ENCODE measurements at places on chromosomes 6 and 20.

DNA sequence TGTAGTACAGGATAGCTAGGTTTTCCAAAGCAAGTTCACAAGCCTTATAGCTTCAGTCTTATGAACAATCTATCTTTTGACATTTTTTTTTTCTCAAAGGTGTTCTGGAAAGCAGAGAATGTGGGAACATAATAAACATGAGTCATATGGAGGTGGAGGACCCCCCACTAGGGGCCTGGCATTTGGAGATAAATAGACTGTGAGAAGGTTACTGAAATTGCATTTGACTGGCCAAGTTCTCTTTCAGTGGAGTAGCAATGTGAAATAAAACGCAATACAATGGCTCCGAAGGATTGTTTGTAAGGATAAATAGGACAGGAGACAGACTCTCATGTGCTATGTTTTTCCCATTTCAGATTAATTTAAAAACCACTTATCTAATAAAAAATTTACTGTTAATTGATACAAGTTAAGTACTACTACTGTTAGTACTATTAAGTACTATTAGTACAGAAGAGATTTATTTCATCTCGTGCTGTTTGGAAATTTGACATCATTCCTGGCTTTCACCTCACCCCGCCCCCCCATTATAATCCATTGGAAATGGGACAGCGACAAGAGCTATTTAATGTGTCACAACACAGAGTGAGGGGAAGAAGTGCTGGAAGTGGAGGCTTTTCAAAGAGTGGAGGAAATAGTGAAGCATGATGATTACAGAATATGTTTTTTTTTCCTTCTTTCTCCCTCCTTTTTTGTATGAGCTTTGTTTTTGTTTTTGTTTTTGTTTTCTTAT is 122.6 kb upstream of the ID4 start:
- no peak for DNase-seq

DNA sequence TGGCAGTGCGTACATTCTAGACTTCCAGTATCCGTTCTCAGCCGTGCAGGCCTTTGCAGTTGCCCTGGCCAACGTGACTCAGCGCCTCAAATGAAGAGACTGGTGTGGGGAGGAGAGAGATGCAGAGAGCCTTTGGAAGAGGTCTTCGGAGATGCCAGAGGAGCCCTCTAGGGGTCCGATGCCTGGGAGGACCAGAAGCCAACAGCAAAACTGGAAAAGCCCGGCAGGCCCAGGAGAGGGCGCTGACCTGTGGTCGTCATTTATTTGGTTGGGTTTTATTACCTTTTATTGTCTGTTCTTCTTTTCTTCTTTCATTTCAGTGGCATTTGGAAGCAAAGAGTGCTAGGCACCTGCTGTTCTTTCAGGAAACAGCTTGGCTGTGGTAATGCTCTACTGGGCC is 53.3 kb upstream of the TMEM181 start:
- DNase-seq = no peak

DNA sequence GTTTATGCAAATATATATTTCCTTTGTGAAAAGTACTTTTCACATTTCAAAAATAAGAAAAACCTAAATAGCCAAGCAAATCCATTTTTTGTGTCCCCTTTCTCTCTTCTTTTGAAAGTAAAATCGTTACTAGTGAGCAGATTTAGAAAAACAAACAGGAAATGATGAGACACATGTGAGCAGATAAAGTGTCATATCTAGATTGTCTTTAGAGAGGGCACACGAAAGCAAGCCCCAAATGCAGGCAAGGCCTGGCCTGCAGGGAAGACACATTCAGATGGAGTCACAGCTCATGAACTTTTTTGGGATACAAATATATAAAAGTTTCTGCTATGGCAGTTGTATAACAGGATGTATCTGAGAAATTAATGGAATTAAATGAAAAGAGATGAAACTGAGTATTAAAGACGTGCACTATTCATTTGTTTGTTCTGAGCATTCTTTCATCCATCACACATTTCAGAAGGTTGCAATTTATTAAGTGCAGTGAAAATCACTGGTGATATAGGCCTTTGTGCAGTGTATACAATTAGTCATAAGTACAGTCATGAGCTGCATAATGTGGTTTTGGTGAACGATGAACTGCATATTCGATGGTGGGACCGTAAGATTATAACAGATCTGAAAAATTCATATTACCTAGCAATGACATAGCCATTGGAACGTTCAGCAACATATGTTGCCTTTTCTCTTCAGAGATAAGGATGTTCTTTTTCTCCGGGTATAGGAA is 101.4 kb downstream of the PACRG start:
- no peak for DNase-seq

DNA sequence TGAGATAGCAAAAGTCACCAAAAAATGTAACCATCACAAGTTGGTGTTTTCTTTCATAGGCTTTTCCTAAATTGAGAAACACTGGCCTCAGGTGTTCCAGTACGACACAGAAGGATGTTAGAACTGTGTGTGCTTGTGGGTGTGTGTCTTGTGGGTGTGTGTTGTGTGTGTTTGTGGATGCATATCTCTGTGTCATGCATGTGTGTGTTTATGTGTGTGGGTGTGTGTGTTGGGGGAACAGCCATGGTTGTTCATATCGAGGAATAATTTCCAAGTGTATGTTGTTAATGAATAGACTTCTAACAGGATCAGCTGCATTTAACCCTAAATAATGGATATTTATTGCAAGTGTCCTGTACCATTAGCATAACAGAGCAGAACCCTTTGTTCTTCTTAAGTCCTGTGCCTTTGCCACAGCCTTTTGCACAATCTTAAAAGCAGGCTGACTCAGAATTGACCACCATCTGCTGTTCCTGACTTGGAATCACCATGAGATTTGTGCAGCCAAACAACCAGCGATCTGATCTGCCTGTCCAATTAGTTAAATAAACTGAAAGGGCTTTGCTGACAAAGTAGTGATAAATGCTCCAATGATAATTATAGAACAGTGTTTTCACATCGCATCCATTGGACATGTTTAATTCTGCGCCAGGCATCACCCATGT is 7.6 kb downstream of the CD93 start:
- DNase-seq = no peak

DNA sequence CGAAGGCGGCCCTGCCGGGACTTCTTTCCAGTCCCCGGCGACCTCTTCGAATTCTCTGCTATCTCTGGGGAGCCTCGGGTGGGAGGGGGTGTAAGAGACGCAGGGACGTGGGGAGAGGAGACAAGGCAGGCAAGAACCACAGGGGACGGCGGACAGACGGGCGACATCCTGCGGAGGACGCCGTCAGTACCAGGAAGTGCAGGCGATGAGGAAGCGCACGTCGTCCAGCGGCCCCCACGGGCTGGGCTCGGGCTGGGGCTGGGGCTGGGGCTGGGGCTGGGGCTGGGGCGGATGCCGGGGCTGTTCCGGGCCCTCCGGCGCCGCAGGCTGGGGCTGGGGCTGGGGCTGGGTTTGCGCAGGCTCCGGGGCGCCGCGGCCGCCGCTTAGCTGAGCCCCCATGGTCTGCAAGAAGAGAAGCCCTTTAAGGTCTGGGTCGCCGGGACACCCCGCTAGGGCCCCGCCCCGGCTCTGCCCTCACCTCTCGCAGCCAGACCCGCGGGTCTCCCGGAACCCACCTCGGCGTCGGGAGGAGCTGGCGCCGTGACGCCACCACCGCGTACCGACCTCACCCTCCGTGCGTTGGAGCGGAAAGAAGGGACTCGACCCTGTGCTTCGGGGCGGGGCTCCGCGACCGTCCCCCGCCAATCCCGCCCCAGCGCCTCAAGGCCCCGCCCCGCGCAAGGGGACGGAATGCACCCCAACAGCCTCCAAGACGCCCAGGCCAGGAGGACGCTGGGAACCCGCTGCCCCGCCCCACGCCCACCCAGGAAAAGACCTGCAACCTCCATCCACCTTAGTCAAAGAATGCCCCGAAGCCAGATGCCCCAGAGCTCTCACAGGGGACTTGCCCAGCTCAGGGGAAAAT is at the start of gene MMP24OS:
TSS of gene MMP24OS (minus strand) at position 592 of the 865 bp plus-strand sequence. CDS start at position 399, 193 bp downstream.
- DNase-seq = peak; percentile 80

- no peak for DNase-seq
These were observed 52.6 kb upstream of the DACT2 start for GRCh38 chr6:168371981-168372711.

DNA sequence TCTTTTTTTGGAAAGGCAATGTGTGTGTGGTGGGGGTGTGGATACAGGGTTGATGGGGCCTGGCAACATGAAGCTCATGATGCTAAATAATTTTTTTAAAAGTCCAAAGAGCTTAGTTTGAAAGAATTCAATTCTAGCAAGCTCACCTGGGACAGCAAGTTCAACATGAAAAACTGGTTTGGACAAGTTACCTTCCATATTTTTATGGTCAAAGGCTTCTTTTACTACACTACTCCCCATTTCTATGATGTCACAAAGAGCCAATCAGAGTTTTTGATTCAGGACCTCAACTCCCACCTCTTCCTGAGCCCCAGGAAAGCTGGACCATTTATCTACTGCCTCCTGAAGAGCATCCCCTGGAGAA is 66.1 kb upstream of the CTNNBL1 start:
- no peak for DNase-seq

- no peak for DNase-seq
These were observed 10.5 kb upstream of the RBCK1 start for GRCh38 chr20:397432-398237.

DNA sequence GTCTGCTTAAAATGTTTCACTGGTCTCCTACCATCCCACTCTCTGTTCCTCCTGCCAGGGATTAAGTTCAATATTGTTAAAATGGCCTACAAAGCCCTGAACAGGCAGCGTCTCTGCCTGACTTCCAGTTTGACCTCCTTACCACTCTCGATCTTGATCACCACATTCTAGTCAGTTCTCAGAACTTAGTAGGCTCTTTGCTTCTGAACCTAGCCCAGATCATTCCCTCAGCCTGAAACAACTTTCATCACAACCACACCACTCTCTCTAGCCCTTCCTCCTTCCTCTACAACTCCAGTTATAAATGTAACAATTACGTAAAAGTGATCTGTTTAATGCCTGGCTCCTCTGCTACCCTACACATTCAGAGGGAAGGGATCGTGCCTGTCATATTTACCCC is 53.3 kb downstream of the ATG5 start:
- DNase-seq = no peak

GRCh38 chr20:23327617-23328333 is 22.8 kb upstream of the NXT1 start:
- DNase-seq = no peak

- no peak for DNase-seq
These were observed 498.9 kb downstream of the BCKDHB start for GRCh38 chr6:80605165-80605989.

DNA sequence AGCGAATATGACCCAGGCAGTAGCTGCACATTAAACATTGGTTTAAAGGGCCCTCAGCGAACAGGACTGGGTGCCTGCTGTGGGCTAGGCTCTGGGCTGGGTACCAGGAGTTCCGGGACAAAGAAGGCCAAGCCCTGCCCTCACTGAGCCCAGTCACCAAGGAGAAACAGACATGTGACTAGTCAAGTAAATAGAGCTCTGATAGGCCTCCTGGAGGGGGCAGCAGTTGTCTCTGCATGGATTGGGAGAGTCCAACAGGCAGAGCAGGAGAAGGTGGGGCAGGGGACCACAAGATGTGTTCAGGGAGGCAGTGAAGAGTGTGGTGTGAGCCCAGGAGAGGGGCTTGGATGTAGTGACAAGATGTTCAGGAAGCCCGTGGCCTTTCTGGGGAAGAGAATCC is 3.1 kb downstream of the HM13 start:
- DNase-seq = no peak

- peak; percentile 68 for DNase-seq
These were observed at the start of gene VARS1 for GRCh38 chr6:31795616-31796298. Gene VARS1 (minus strand): TSS chr6:31795752. CDS start chr6:31795217, 535 bp downstream.

DNA sequence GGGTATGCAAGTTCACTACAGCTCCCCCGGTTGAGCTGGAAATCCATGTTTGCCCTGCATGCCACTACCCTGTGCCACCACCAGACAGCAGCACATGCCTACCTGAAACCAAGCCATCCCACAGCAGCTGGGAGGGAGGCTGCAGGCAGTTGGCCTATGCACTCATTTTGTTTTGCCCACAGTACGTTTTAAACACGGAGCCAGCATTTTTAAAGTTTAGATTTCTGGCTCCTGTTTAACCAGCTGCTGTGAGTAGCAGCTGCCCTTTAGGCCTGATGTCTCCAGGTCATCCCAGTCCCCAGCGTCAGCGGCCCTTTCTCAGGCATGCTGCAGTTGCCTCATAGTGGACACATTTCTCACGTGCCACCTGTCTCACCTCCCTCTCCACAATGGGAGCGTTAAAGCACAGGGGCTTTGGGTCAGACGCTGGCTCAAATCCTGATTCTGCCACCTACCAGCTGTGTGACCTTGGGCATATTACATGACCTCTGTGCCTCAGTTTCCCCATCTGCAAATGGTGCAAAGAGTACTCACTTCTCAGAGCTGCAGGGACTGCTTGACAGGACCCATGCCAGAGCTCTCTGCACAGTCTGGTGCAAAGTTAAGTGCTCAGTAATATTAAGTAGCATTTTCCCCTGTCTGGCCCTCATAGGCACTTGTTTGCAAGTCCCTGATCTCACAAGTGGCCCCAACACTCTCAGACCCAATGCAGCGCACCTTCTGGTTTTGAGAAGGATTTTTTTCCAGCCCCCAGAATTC is 8.2 kb upstream of the UBE2V1 start:
- DNase-seq = peak; percentile 44

DNA sequence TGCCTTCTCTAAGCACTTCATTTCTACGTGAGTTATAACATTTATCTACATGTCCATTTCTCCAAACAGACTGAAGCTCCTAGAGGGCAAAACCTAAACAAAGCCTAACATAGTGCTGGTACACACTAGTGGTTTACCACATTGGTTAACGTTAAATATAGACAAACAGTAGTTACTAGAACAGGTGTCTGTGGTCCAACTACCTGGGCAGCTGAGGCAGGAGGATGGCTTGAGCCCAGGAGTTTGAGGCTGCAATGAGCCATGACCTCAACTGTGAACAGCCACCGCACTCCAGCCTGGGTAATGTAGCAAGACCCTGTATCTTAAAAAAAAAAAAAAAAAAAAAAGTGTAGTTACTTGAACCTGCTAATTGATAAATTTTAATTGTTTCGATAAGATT is 26.5 kb downstream of the PTPRK start:
- DNase-seq = no peak

- no peak for DNase-seq
These were observed 3.2 kb downstream of the NFYA start for GRCh38 chr6:41075651-41076626.

GRCh38 chr20:6870559-6870958 is 103.1 kb downstream of the BMP2 start:
- no peak for DNase-seq

DNA sequence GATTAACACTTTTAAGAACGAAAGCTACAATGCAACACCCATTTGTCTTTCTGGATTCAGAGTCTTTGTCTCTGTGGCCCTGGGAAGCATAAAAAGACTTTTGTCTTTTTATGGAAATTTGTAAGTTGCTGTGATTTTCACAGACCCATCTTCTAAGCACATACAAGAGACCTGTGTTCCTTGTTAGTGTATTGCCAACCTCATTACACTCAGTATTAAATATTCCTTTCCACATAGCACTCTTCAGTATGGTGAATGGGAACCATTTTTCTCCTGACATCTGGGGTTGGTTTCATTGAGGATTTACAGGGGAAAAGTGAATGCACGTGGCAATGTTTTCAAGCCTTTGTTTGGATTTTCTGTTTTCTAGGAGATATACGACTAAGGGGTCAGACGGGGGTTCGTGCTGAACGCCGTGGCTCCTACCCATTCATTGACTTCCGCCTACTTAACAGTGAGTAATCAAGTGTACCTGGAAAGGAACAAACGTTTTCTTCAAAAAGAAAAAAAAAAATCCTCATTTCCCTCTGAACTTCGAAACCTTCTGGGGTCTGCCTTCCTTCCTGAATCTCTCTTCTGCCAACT is 141.7 kb downstream of the MTFR2 start:
- DNase-seq = no peak

GRCh38 chr6:85343428-85343827 is 106.5 kb upstream of the NT5E start:
- DNase-seq = no peak

Measured in stimulated activated CD4-positive, alpha-beta T cell treated with anti-CD3 and anti-CD28 coated beads, TNF-alpha, amount 100 ng/mL, for 24 hours (primary cell).